ENCODE measurements at places on chromosomes 6 and 20.
A peak's percentile ranks its signal among the peaks of the same experiment; 100 is the strongest.

DNA sequence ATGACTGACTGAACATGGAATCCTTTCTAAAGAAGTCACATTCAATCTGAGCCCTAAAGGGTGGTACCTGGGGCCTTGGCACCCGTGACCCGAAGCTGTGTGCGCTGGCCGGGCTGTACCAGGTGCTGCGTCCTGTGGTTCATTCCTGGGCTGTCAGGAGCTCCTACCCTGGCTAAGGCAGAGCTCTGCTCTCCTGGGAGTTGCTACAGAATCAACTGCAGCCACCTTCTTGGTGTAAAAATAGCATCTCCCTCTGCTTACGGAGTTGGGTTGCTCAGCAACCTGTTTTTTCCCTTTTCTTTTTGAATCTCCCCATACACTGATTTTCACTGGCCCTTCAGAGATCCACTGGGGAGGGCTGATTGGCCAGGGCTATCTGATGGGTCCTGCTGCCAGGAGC, 236.6 kb upstream of the PDE10A start:
- no peak for DNase-seq

DNA sequence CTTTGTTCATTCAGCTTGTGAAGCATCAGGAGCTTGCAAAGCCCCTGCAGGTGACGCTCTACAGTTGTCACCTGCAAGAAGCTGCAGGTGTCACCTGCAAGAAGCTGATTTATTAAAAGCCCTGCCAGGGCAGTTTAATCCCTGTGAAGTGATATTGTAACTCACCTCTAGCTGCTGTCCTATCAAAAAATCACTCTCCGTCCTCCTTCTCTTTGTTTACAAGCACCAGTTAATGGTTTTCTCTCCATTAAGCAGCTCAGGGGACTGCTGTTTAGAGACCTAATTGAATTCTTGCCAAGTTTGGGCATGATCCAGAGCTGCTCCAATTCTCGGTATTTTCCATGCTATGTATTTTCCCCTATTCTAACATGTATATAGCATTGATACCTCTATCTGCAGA, 345.9 kb downstream of the ARHGAP18 start:
- no peak for DNase-seq

- DNase-seq, result peak; percentile 70
Measured at GRCh38 chr20:25223179-25223661, 24.7 kb upstream of the PYGB start.

GRCh38 chr6:27980111-27980510, 23.1 kb downstream of the OR2B6 start:
- DNase-seq, result no peak

DNA sequence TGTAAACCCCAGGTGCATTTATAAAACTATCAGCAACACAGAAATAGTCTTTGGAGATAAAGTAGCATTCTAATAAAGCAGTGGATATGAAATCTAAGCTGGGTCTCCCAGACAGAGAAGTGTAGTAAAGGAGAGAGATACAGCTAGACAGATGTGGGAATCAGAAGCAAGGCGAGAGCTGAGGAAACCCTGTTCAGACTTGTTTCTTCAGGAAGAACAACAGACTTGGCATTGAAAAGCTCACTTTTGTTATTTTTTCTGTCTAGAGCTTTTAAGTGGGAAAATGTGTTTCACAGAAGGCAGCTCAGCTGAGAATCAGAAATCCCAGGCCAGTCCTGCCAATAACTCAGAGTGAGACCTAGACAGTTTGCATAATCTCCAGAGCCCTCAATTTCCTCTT, 52.9 kb downstream of the SLC35B3 start:
- no peak for DNase-seq

- no peak for DNase-seq
Measured at GRCh38 chr20:62887152-62887859, 25.7 kb upstream of the TCFL5 start.

DNA sequence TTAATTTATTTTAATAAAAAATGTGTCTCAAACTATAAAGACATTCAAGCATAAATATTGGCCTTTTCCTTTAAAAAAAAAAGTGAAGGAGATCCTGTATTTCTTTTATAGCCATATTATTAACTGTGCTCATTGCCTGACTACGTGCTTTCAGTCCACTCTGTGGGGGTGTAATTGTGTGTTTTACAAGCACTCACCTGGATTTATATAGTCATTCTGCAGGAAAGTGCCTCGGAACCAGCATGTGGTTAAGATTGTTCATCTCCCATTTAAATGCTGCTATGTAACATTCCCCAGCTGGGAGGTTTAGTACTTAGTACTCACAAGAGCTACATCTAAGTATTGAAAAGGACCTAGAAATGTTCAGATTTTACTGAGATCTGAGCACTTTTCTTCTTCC, 47.9 kb upstream of the SLC22A16 start:
- DNase-seq, result no peak

DNA sequence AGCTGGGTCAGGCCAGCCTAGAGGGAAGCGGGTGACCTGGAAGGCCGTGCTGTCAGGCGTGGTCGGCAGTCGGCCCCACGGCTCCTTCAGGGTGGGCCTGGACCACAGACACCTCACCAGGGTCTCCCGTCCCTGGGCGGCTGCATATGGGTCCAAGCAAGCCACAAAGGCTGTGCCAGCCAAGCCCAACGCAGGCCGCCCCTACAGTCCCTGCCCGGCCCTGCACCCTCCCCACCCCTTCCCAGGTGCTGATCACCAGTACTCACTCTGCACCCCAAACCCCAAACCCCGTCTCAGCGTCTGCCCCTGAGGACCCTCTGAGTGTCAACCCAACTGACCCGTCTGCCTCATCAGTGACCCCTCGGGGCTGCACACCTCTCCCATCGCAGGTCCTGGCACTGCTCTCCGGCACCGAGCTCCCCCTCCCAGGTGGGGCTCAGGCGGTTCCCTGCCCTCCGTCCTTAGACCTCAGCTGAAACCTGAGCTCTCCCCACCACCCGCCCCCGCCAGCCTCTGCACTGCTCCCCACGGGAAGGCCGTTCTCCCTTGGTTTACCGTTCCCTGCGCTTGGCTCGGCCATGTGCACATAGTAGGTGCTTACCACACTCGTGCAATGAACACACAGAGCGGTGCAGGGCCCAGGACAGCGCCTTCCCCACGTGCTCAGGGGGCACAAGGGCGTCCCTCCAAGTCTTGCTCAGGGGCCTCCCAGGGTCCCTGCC, 1.5 kb upstream of the PPDPF start:
- no peak for DNase-seq

GRCh38 chr20:44253528-44253927, 6.4 kb downstream of the GDAP1L1 start:
- DNase-seq, result no peak

DNA sequence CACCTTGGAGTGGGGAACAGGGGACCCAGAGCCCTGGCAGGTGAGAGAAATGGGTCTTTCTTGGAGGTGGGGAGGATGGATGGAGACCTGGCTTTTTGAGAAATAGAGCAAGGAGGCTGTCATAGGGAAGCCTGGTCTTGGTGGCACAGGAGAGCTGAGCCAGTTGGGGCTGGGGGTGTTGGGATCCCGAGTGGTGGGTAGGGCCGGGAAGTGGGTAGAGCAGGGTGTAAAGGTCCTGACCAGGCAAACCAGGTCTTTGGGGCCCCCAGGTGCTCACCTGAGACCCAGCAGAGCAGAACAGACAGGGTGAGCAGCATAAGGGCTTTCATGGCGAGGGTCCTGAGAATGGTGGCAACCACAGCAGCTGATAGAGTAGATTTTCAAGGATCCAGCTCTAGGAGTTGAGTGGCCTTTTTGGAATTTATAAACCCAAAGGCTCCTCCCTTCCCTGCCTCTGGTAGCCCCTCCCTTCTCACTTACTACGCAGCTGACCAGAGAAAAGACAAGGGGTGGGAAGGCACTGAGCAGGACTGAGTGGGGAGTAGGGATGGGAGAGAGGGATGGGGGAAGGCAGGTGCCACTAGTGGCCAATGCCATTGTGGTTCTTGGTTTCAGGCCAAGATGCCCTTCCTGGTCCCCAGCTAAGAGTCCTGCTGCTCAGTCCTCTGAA, at the start of gene LY6G6C:
LY6G6C (minus strand) TSS at position 396 of the 670 bp plus-strand sequence; CDS start at position 329, 67 bp downstream.
- DNase-seq, result no peak

- DNase-seq, result peak; percentile 44
Measured at GRCh38 chr6:119148098-119148824, 69.8 kb upstream of the FAM184A start.

All from activated CD4-positive, alpha-beta T cell treated with anti-CD3 and anti-CD28 coated beads, Interleukin-2, Interleukin-4, amounts not matched to agents 100 ng/mL and 50 ng/mL, durations not matched to agents 16 hours and 8 hours (primary cell).